Stimulated activated CD8-positive, alpha-beta memory T cell treated with anti-CD3 and anti-CD28 coated beads, Interleukin-4, amount 100 ng/mL, for 48 hours (primary cell): ENCODE measurements at places on chromosomes 16 and 17.
A peak's percentile ranks its signal among the peaks of the same experiment; 100 is the strongest.

DNA sequence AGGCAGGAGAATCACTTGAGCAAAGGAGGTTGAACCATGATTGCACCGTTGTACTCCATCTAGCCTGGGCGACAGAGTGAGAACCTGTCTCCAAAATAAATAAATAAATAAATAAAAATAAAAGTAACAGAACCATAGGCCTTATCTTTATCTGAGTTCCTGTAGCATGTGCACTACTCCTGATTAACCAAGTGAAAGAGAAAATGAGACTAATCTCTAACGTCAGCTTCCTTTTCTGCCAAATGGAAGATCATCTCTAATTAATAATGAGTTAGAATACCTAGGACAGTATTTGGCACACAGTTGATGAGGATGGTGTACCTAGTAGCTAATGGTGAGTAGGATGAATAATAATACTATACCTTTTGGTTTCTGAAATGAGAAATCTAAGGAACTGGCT, 520.4 kb downstream of the WWOX start:
- no peak for DNase-seq

- DNase-seq: no peak
Measured at GRCh38 chr16:50613281-50613963, 65.2 kb downstream of the NKD1 start.

DNA sequence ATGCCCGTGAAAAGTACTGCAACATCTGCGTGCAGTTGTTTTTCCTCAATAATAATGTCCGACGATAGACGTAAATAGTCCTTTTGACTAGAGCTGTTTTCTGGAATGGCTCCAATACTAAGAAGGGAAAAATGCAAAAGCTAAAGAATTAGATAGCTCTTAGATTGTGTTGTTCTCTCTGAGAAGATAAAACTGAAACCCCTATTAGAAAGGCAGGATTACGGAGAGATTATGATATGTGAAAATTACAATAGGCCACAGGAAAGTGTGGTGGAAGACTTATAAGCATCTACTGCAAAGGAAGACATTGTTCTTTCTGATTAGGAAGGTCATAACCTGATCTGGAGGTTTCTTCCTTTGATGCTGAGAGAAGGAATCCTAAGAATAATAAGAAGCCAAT, 33.5 kb upstream of the KCNJ16 start:
- no peak for DNase-seq

GRCh38 chr17:5210614-5211252, 19.1 kb upstream of the ZNF594 start:
- no peak for DNase-seq

DNA sequence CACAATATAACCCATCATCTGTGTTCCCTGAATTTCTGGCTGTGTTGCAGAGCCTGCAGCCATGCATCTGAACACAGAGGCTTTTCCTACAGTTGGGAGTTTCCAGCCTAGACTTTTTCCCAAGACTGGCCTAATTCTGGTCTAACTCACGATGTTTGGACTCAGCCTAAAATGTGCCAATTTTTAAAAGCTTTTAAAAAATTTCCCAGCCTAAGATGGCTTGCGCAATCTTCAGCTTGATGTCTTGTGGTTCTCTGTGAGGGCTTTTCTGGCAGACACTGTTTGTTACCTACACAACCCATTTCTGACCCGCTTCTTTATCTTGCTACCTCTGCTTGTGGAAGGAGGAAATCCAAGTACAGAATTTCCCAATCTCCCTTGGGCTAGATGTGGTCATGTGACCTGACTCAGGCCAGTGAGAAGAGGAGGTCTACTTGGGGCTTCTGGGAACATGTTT, 72.7 kb upstream of the GAS7 start:
- DNase-seq: no peak

- no peak for DNase-seq
Measured at GRCh38 chr17:45395569-45396415, 36.9 kb downstream of the ARHGAP27 start.

DNA sequence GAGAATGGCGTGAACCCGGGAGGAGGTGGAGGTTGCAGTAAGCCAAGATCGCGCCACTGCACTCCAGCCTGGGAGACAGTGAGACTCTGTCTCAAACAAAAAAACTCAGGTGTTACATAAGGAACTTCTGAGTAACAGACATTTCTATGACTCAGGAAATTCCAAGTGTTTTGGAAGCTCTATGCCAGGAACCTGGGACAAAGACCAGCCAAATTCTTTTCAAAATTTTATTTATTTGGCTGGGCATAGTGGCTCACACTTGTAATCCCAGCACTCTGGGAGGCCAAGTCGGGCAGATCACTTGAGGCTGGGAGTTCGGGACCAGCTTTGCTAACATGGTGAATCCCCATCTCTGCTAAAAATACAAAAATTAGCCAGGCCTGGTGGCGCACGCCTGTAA, 5.2 kb upstream of the SH2B1 start:
- DNase-seq: no peak

DNA sequence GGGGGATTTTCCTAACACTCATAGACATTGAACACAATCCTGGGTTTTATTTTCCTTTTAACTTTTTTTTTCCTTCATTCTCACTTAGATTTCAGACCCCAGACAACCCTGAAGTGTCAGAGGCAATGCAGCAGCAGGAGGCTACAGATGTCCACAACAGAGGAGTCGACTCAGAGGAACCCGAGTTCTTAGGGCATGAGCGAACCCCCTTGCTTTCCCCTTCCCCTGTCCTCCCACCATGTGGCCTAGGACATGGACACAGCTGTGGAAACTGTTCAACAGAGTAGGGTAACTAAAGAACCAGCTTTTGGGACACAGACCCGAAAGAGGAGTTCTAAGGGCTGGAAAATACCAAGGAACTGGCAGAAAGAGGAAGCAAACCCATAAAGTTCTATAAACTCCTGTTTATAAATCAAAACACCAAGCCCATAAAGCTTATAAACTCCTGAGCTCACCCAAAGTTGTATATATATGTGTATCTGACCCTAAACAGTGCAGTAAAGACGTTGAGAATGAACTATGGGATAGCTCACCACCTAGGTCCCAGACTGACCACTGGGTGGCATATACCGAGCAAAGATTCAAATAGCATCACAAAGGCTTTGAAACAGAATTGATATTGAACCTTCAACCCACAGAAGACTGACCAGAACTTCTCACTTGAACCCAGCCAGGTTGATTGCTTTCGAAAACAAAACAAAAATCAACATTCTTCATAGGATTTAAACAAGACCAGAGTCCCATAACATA, 33.9 kb downstream of the CMTM4 start:
- DNase-seq: no peak

GRCh38 chr16:28607116-28607623, 2.7 kb downstream of the SULT1A1 start:
- no peak for DNase-seq

GRCh38 chr17:39235555-39236449, 10.1 kb upstream of the STAC2 start:
- DNase-seq: peak; percentile 73

- DNase-seq: no peak
Measured at GRCh38 chr17:69192754-69193153, 35.9 kb downstream of the ABCA10 start.

GRCh38 chr16:54694651-54695050, 236.0 kb upstream of the IRX5 start:
- no peak for DNase-seq

GRCh38 chr17:41377546-41377945, 4.6 kb downstream of the KRT34 start:
- DNase-seq: no peak

GRCh38 chr17:42227849-42228700, 33.8 kb upstream of the GHDC start:
- no peak for DNase-seq
